ENCODE measurements at places on chromosomes 6 and 20.
A peak's percentile ranks its signal among the peaks of the same experiment; 100 is the strongest.

- DNase-seq = peak; percentile 58
Observed at GRCh38 chr6:32087574-32088486, 21.3 kb downstream of the TNXB start.

DNA sequence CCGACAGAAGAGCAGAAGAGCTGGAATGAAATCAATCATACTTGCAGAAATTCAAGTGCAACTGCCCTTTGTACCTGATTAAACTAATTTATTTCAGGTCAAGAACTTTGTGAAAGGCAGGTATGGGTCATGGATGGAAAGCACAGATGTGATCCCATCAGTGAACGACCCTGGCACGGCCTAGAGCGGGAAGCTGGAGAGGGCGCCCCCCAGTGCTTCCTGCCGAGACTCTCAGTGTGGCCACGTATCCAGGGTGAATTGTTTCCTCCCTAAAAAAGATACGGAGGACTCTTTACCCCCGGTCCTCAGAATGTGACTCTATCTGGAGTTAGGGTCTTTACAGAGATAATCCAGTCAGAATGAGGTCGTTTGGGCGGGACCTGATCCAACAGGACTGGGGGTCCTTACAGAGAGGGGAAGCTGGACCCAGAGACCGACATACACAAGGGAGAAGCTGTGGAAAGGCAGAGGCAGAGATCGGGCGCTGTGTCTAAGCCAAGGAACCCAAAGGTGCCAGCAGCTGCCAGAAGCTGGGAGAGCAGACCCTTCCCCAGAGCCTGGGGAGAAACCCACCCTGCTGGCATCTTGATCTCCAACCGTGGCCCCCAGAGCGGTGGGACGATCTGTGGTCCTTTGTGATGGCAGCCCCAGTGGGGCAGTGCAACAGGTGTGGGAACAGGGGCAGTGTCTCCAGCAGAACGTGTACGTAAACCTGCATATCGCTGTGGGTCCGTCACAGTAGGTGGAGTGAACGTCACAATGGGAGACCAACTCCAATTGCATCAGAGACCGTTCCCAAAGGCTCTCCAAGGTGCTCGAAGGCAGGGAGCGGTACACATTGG lies 91.9 kb downstream of the TAF4 start:
- no peak for DNase-seq

DNA sequence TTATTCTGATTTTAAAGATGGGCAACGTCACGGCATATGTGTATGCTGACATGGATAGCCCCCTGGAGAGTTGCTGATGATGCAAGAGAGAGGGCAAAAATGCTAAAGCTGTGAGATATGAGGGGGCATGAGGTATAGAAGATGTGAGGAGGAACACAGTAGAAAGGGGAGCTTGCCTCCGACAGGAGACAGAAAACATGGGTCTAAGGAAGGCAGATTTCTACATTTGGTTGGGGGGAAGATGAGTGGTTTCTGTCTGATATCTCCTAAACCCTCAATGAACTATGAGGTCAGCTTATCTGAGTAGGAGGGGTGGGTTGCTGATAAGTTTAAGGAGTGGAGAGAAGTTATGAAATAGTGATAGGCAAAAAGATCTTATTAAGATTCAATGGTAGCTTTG lies 6.0 kb downstream of the RNF24 start:
- no peak for DNase-seq

DNA sequence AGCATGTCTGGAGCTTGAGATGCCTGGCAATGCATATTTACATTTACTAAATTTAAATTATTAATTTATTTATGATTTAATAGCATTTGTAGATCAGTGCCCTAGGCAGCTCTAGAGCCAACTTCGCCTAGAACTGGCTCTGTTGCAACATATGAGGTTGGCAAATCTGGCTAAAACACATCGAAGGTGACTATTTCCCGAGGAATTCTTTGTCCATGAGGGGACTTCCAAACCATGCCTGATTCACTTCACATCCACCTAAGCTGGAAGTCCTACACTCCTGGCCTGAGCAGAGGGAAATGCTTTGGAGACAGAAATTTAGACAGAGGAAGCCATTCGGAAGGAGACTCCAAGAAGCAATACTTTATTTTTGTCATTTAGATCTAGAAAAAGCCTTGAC lies 211.0 kb upstream of the ARG1 start:
- no peak for DNase-seq

DNA sequence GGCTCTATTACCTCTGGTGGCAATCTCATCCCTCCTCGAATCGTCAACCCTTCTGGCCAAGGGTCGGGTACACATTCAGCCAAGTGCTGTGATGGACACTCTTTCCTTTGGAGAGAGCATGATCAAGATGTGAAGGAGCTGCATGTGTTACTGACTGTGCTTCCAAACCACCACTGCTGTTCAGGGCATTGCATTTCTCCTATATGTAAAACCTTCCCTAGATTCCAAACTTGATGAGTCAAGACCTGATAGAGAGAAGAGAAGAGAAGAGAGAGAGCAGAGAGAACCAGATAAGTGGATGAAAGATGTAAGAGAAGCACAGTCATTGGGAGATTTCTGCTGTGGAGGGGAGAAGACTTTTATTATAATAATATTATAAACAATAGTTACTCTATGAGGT lies 162.2 kb downstream of the KCNQ5 start:
- DNase-seq = no peak

GRCh38 chr6:36677753-36678487 lies 594 bp upstream of the CDKN1A start:
- DNase-seq = no peak

DNA sequence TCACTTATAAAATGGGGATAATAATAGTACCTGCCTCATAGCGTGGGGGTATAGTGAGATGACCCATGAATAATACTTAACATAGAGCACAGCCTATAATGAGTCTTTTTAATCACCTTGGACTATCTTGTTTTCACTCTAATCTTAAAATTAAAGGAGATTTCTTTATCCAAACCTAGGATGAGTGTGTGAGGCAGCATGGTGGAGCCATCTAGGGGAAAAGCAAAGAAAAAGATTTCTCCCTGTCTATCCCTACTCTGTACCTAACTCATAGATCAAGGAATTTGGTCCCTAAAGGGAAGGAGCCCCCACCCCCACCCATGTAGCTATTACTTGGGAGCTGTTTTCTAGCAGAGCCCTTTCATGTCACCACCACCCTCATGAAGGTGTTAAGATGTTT lies 45.2 kb upstream of the PAK5 start:
- no peak for DNase-seq

- no peak for DNase-seq
Observed at GRCh38 chr6:29945281-29945820, 3.0 kb downstream of the HLA-A start.

- no peak for DNase-seq
Observed at GRCh38 chr6:158237656-158238055, 69.5 kb downstream of the GTF2H5 start.

DNA sequence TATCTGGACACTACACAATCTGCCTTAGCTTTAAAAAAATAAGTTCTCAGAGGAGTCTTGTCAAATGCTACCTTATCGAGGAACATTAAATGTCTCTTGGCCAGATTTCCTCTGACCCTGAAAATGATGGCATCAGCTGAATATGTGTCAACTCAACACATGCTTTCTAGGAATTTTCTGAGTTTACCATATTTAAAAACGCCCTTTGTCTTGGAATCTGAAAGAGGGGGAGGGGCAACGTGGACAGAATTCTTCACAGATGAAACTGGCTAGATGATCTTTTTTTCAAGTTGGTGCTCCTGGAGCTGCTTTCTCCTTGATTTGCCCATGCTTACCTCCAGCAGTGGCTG lies 5.1 kb downstream of the SOX4 start:
- DNase-seq = no peak

GRCh38 chr6:42873313-42873712 lies 6.1 kb upstream of the RPL7L1 start:
- no peak for DNase-seq

DNA sequence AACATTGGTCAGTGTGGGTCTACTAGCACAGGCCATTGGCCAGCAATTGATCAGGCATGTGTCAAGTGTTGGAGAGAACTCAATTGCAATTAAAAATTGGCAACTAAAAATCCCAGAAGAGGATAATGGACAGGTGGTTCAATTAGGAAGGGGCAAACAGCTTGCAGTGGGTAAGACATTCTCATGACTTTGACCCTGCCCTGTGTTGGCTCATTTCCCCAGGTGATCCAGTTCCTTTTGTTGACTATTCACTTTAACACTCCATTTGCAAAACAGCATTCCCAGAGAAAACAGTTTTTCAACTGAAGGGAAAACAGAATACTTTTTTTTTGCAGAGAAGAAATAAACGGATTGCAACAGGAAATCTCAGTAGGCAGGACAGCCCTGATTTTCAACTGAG lies 28.9 kb upstream of the SCGN start:
- no peak for DNase-seq

DNA sequence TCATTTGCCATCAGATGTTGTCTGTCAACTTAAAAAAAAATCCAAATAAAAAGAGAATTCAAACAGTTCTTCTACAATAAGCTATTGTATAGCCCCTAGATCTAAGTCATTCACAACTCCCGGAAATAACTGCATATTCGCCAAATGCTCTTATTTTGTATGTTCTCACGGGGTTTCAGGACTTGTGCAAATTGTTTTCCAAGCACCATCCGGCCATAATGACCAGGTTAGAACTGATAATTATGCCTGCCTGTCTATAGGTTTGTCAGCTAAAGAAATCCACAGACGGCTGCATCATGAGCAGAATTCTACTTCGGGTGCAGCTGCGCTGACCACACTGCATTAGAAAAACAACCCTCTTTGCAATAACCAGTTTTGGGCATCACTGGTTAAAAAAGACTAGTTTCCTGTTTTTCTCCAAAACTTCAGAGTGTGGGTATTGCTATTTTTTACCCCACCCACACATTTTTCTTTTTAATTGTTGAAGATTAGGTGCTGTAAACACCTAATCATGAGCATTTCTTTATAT lies 87.7 kb downstream of the HIVEP2 start:
- no peak for DNase-seq

GRCh38 chr6:16181439-16182297 lies 52.8 kb downstream of the MYLIP start:
- no peak for DNase-seq

GRCh38 chr6:41935193-41935574 lies 6.4 kb downstream of the CCND3 start:
- DNase-seq = no peak

DNA sequence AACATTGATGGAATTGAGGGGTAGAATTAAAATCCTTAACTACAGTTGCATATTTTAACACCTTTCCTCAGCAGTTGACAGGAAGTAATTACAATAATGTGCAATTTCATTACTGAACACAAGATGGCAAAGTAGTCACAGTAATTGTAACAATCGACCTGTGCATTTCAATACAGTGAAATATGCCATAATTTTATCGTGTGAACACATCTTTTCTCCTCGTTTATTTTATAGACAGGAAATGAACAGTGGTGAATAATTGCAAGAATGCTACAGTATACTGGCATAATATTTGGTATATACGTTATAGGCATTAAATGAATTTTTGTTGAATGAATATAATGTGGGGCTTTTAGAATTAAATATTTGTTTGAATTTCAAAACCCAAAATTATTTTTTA lies 25.0 kb downstream of the CYB5R4 start:
- DNase-seq = no peak

DNA sequence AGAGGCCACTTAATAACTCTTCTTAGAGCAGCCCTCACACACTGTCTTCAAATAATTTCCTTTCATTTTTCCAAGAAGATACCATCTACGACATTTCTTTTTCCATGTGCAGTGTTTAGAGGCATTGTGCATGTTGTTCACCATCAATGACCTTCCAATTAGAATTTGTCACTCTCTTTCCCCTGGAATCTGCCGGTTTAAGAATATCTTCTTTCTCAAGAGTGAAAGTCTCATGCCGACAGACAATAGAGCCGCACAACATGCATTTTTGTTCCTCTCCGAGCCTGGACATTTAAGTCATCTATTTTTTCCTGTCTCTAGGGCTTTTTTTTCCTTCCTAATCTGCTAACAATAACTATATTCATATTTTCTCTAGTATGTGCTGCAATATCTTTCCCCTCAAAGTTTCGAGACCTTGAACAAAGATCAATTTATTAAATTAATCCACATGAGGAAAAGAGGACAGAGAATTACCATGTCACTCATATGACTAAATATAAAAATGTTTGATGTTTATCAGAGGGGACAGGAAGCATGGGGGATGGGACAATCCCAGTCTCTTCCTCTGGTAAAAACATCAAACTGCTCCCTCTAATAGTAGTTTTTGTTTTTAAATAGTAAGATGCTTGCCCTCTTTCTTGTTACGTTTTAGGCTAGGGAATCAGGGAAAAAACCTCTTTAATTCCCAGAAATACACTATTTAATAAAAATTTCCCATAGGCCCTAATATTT lies 893.4 kb downstream of the C6orf118 start:
- no peak for DNase-seq

DNA sequence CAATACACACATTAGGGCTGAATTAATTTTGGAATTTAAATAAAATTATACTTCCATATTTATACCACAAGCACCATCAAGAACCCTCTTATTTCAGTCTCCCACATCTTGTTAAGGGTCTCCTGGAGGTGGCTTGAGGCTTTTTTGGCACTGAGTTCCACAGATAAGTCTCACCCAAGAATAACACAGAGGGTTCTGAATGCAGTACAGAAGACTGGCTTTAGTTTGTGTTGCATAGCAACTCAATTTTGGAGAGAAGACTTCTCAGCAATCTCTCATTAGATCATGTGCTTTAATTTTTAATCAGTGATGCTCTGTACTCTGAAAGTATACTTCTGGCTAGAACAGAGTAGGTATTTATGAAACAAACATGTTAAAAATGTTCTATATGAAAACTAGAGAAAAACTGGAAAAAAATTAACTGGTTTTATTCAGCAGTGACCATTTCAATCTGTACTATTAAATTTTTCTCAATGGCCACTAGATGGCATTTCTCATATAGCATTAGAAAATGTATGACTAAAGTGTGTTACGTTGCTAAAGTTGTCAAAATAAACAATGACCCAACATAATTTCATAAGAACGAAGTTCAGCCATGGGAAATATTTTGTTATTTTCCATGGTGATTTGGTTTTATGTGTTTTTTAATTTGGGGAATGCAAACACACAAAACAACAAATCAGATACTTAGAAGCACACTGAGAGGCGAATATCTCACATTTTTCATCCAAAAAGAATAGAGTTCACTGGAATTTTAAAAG lies 32.7 kb upstream of the MAP7 start:
- DNase-seq = no peak

DNA sequence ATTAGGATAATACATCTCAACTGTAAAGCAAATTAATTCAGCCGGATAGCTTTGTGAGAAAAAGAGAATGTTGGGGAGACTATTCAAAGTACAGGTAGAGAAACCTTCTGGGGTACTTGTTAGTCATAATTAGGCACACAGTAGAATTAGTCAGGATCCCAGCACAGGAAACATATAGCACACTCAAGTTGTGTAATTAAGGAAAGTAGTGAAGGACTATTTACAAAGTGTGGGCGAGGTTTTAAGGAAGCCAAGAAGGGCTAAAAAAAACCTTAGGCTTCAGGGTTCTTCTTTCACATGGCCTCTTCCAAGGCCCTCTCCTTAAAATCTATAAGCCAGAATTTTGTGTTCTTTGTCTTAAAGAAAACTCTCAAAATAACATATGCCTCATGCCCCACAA lies 126.7 kb downstream of the RTN4IP1 start:
- no peak for DNase-seq

- no peak for DNase-seq
Observed at GRCh38 chr20:31823360-31824124, 4.4 kb downstream of the MYLK2 start.
